ENCODE measurements at places on chromosomes 2 and 18.

GRCh38 chr2:133937669-133938068 is 316.2 kb upstream of the MGAT5 start:
- DNase-seq = no peak

- DNase-seq = no peak
Measured at GRCh38 chr2:238926761-238927611, 79.1 kb downstream of the TWIST2 start.

DNA sequence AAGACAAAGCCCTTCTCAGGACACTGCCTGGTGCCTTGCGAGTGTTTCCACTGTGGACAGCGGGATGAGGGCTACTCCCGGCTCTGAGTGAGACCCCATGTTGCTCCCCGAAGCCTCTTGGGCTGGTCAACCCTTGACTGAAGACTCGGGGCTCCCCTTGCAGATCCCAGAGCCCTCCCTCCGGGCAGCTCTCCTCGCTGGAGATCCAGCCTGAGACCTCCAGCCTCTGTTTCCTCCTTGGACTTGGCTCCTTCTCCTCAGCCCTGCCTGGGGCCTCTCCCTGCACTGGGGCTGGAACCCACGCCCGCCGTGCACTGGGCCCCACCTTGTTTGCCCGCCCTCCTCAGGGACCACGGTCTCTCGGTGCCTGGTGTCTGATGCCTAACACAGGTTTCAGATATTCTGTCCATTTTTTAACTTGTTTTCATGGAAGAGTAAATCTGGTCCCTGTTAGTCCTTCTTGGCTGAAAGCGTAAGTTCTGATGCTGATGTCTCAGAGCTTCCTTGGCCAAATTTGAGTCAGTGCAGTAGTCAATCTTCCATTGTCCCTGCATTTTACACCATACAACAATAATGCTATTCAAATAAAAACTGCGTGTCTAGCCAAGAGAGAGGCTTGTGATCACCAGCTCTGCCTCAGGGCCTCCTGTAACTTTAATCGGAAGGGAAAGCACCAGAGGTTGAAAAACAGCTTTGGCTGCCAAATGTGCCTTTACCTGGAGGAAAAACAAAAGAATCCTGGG is 139.3 kb upstream of the CTDP1 start:
- no peak for DNase-seq

- DNase-seq = no peak
Measured at GRCh38 chr2:47058003-47058931, 96.8 kb downstream of the STPG4 start.

- DNase-seq = no peak
Measured at GRCh38 chr2:226904592-226904991, 68.7 kb downstream of the RHBDD1 start.

All from NCI-H1436 treated with DMSO at 0.1 percent for 48 hours (cell line).